Colonic mucosa (tissue), 4 donors: ENCODE measurements at places on chromosomes 3 and 15. TPM values are rescaled to one million over a fixed set of nuclear protein-coding genes. Genes with fewer than 3 reads are reported as not detected.

DNA sequence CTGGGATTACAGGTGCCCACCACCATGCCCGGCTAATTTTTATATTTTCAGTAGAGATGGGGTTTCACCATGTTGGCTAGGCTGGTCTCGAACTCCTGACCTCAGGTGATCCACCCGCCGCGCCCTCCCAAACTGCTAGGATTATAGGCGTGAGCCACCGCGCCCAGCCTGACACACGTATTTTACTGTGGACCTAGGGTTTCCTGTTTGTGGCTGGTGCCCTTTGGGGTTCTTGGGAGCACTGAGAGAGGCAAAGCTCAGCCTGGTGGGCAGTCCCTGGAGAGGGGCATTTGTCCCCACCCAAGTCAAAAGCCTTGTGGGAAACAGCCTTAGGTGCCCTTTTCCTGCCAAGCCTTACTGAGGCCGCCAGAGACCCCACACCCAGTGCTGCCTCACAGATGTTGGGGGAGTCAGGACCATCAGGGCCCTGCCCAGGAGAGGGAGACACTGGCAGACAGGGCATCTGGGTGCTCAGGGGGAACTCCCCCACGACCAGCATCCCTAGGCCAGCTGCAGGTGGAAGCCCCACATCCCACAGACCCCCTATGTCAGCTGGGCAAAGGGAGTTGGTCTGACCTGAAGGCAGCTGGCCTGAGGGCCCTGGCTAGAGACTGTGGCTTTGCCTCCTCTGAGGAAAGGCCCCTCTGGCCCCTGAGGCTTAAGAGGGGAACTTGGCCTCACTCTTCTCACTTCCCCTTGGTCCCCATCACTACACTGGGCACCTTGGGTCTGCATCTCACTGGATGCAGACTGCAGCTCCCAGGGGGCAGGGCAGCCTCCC is 35.1 kb downstream of the DNAH1 start:
- no peak for DNase-seq

MYZAP gene
- total RNA-seq, result 11.7 TPM

- no peak for DNase-seq
Observed at GRCh38 chr3:9966841-9967240, 14.6 kb upstream of the PRRT3 start.

DNA sequence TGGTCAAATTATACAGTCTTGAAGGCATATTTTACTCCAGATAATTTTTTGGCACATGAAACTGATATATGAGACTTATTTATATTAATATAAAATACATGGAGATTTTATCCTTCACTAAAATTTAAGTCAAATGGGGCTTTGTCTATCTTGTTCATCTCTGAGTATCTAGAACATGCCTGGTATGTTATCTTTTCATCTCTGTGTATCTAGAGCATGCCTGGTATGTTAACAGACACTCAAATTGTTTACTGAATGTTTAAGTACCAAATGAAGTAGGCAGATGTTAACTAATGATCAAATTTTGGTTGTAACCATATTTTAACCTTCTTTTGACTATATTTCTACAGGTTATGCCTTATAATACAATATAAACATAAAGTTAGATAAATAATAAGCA is 7.7 kb downstream of the GTF2A2 start:
- DNase-seq, result no peak

- DNase-seq, result peak; percentile 4
Observed at GRCh38 chr15:99006146-99006545, 1.4 kb downstream of the PGPEP1L start.

C3orf33 gene
- 2.4 TPM for total RNA-seq

GRCh38 chr15:95931619-95932018 is 398.9 kb upstream of the NR2F2 start:
- no peak for DNase-seq

GRCh38 chr3:30628901-30629590 is 22.6 kb downstream of the TGFBR2 start:
- DNase-seq, result no peak

GRCh38 chr3:192825216-192825615 is 92.4 kb downstream of the MB21D2 start:
- no peak for DNase-seq

DNA sequence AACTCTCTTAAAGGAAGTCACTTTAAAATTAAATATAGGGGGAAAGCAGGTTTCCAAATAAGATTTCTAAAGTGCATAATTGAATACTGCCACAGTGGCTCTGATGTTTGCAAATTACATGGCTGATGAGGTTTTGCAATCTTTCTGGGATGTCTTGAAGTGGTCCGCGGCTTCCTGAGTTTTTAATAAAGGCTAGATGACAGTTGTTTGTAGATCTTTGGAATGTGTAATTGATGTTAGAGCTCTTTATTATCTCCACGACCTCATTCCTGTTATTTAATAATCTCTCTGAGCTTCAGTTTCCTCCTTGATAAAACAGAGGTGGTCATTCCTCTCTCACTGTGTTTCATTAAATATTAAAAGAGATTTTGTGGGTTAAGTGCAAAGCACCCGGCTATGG is 27.0 kb upstream of the CEMIP start:
- DNase-seq, result no peak

GRCh38 chr15:40984406-40984805 is 31.1 kb downstream of the CHAC1 start:
- no peak for DNase-seq

SLC6A1 gene
- total RNA-seq, result 0.05 TPM

- no peak for DNase-seq
Observed at GRCh38 chr15:95596496-95596895, 734.0 kb upstream of the NR2F2 start.

ATP10A gene
- total RNA-seq, result 1.0 TPM

SLC9C1 gene
- total RNA-seq, result 0.15 TPM

GRCh38 chr3:57673156-57673555 is 19.7 kb downstream of the DENND6A start:
- no peak for DNase-seq

GRCh38 chr3:183116025-183116614 is 16.8 kb upstream of the MCCC1 start:
- peak; percentile 74 for DNase-seq

SCAP gene
- 137 TPM for total RNA-seq

DNA sequence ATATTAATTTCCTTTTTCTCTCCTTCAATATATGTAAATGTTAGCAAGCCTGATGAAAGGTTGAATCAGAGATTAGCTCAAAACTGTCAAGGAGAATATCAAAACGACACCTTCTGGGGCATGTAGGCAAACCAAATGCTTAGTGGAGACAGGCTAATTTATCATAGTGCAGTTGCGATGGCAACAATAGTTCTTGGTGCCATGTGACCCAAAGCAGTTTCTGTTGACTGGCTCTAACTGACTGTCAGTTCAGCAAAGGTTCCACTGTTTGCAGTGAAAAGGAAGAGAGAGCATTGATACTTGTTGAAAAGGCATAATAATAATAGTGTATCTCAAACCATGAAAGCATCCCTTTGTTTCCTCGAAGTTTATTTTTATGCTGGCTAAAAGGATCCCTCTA is 513.9 kb downstream of the NLGN1 start:
- DNase-seq, result no peak

GRCh38 chr3:191753196-191753595 is 292.2 kb downstream of the PYDC2 start:
- no peak for DNase-seq

DNA sequence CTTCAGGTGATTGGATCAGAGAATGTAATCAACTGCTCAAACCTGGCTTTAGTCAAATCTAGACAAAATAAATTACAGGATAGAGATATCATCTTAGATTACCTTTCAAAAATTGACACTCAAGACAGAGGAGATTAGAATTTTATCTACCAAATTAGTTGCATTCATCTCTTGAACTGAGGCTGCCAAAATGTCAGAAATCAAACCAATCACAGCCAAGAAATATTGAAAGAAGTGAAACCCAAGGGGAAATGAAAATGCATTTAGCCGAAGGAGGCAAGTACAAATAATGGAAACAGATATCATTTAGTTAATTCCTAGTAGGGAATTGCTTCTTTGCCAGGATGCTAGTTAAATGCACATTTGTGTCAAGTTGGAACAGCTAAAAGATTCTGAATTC is 261.1 kb upstream of the PDZRN3 start:
- DNase-seq, result no peak

CHDH gene
- total RNA-seq, result 41.5 TPM

DNA sequence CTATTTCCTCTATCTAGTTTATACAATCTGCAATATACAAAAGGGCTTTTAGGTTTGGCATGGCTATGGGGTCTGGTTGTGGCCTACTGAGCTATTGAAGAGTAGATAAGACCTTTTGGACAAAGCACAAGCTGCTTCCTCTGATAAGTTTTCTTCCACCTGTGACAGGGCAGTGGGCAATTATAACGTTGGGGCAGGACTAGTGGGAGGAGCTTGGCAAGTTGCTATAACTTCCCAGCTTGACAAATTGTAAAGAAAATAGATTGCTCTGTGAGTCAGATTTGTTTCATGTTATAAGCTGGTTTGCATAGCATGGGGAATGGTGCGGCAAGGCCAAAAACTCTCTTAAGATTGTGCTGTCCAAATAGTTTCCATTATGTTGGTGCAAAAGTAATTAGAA is 64.9 kb downstream of the SLC7A14 start:
- DNase-seq, result no peak

DNA sequence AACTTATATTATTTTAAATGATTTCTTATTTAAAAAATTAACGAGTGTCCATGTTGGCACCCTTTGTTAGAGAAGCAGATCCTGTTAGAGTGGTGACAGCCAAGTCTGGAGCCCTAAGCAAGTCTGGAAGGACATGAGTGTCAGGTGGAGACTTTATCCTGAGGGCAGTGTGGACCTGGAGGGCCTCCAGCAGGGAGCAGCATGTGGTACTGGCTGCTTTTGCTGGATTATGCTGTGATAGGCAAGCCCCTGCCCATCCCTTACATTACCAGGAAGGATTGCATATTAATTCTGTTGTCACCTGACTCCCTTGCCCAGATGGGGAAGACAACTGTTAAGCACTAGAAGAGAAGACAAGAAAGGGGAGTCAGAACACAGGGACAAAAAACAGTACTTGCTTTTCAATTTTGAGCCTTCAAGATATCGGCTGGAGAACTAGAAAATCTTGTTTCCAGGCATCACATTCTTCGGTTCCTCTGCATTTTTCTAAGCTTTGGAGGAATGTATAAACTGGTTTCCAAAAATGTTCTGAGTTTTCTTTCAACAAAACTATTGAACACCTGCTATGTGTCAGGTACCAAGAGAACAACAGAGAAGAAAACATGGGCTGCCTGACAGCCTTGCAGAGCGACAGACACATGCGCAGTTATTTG is 22.7 kb downstream of the ZNF860 start:
- DNase-seq, result no peak

P2RY13 gene
- total RNA-seq, result 0.80 TPM

- peak; percentile 29 for DNase-seq
Observed at GRCh38 chr3:73621388-73621787, 3.4 kb downstream of the PDZRN3 start.

DNA sequence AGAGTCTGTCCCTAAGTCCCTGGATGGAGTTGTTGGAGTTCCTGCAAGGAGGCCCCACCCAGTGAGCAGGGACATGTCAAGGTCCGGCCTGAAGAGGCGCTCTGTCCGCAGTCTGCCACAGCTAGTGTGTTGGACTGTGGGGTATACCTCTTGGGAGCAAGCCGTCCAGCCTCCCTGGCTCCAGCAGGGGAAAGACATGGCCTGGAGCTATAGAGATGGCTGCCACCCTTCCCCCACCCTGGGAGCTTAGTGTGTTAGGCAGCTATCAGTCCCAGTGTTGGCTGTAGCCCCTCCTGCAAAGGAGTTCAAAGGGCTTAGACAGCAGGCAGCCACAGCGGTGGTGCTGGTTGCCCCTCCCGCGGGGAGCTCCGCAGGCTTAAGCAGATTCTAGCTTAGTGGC is 20.3 kb downstream of the IMPG2 start:
- DNase-seq, result no peak

GRCh38 chr3:53478166-53478830 is 16.1 kb upstream of the CACNA1D start:
- peak; percentile 75 for DNase-seq

SLC12A6 gene
- total RNA-seq, result 18.8 TPM

DNA sequence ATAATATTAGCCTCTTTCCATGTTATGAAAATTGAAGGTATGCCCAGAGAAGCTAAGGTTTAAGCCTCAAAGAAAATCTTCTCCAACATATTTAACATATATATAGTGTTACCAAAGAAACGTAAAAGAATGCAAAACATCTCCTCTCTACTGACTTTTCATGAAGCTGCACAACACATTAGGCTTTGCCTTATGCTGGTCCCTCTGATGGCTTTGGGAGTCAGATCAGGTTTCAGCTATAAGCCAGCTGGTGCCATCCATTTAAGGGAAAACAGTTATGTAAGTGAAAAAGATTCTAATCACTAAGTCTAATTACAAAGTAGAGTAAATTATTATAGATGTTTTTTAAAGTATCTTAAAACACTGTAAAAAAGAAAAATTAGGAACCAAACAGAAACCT is 410.5 kb downstream of the LSAMP start:
- no peak for DNase-seq

DNA sequence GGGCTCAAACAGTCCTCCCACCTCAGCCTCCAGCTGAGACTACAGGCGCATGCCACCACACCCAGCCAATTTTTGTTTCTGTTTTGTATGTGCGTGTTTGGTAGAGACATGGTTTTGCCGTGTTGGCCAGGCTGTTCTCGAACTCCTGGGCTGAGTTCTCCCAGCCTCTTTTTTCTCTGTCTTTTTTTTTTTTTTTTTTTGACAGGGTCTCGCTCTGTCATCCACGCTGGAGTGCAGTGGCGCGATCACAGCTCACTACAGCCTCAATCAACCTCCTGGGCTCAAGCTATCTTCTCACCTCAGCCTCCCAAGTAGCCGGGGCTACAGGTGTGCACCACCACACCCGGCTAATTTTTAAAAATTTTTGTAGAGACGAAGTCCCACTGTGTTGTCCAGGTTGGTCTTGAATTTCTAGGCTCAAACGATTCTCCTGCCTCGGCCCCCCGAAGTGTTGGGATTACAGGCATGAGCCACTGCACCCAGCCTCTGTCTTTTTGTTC is 867 bp upstream of the DCAF1 start:
- peak; percentile 25 for DNase-seq

- no peak for DNase-seq
Observed at GRCh38 chr3:179181021-179181472, 32.9 kb downstream of the PIK3CA start.

GP5 gene
- 0.11 TPM for total RNA-seq

DNA sequence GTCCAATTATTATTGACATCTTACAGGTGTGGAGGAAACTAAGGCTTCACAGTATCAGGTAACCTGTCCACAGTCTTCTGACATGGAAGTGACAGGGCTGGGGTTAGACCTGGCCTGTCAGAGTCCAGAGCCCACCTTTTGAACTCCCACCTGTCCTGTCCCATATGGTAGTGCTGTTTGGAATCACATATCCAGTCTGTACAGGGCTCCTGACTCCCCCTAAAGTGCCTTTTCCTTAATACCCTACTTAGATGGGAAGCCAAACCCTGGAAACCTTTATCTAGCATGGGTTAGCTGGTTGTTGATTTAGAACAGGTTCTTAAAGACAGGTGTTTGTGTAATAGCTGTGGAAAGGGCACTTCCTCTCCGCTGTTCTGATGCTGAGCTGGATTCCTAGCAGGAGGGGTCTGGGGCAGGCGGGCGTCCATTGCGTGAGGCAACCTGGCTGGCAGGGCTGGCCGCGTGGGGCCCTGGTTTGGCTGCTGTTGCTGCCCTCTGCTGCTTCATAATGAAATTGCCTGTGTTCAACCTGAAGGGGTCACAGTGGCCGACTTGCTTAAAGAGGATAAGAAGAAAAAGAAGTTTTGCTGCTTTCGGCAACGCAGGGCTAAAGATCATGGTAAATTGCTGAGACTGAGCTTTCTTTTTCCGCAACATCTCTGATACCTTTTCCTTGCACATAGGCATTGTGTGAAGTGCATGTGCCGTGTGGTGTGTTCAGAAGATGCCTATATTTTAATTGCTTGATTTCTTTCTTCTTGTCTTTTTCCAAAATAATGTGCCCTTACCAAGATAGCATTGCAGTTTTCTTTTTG is 136.2 kb downstream of the CHDH start:
- DNase-seq, result peak; percentile 62
